ENCODE measurements at places on chromosomes 5 and 9.

DNA sequence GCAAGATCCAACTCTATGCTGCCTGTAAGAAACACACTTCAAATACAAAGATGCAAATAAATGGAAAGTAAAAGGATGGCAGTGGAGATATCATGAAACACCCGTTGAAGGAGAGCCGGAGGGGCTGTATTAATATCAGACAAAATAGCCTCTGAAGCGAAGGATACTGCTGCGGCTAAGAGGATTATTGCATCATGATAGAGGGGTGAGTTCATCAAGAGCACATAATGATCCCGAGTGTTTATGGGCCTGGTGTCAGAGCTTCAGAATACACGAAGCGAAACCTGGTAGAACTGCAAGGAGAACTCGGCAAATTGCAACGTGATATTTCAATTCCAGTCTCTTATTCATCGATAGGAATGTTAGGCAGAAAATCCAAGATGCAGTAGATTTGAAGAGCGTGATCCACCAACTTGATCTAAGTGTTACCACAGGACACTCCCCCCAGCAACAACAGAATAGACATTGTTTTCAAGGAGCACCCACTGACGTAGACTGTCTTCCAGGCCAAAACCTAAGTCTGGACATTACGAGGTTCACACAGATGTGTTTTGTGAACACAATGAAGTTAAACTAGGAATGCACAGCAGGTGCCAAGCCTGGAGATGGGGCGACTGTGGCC is 27.7 kb upstream of the QSOX2 start:
- DNase-seq: no peak

GRCh38 chr5:112551419-112552032 is 132.4 kb upstream of the EPB41L4A start:
- DNase-seq: peak; percentile 46

DNA sequence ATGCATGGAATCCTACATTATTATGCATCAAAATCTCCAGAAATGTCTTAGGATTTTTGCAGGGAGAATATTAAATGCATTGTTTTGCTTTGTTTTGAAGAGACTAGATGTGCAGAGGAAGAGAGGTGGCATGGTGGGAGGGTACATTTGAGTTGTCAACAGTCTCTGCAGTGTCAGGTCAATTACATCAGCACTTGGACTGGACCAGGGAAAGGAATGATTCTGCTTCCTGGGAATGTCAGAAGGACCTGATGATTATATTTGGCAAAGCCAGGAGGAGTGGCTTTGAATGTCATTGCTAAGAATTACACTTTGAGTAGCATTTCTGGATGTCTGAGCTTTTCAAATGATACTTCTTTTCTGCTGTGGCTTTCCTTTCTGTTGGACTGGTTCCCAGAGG is 17.5 kb upstream of the TMEFF1 start:
- DNase-seq: no peak

GRCh38 chr9:69198521-69199220 is 24.6 kb downstream of the TJP2 start:
- DNase-seq: no peak

GRCh38 chr9:113660196-113660595 is 196.7 kb downstream of the RGS3 start:
- DNase-seq: no peak

DNA sequence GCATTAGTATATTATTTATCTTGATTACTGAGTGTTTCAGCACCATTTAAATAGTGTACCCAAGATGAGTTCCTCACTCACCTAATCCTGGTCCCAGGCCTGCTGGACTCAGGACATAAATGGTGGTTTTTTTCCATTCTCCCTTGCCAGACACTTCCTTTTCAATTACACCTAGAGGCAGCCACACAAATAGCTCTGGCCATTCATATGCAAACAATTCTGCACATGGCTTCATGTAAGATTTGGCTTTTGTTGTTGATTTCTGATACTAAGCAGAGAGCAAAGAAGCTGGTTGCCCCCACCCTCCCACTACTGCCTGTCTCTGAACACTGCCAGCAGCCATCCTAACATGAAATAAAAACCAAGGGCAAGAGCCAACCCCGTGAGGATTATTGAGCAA is 180.4 kb downstream of the SEMA5A start:
- no peak for DNase-seq

DNA sequence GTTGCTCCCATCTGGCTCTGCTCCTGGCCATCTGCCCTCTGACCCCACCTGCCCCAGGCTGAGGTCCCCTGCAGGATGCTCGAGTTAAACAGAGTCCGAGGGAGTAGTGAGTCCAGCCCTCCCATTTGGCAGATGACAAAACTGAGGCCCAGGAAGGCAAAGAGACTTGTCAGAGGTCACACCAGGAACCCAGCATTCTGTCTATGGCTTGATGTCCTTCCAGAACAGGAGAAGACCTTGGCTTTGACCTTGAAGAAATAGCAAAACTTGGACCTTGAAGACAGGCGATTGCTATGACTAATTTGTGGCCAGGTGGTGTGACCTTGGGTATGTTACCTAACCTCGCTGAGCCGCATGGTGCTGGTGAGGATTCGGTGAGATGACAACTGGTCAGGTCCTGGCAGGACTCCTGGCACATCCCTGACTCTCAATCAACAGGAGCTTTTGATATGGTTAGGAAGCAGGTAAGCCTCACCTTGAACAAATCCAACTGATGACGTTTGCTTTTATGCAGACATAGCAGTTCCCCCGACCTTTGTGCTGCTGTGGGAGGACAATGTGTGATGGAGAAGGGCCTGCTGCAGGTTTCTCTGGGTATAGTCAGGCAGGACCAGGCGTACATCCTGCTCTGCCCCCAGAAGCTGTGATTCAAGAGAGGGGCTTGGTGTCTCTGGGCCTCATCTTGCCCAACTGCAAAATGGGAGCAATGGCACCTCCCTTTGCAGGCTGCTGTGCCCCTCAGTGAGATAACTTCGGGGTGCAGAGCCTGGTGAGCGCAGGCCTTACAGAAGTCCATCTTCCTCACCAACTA is 198.7 kb downstream of the C9orf50 start:
- DNase-seq: no peak

GRCh38 chr9:89961616-89962341 is 357.0 kb downstream of the GADD45G start:
- no peak for DNase-seq

DNA sequence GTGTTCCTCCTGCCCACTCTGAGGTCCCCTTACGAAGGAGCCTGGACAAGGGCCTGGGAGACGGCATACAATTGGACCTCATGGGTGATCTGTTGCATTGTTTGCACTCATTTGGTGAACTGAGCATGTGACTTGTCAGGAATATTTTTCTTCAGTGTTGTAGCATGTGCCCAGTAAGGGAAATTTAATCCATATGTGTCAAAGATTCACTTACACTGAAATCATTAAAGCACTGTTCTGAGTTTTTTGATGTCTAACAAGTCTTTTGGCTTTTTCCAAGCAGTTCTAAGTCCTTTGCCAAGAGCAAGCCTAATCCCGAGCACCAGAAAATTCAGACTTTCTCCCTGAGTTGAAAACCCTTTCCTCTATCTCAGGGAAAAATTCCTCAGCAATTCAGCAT is 61.6 kb upstream of the RPS23 start:
- no peak for DNase-seq

DNA sequence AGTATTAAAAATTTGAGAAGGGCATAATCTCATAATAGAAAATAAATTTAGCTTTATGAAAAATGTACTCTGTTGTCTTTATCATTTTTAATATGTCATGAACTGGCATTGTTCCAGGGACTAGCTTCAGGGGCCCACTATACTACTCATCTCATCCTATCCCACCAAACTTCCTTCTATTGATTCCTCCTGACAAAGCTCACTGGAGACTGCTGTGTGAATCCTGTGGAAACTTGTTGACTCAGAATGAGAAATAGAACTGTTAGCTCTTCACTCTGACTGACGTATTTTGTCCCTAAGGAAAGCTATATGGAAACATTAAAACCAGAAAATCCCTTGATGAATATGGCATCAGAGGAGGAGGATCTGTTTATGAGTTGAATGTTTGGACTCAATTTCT is 29.8 kb upstream of the BNIP1 start:
- no peak for DNase-seq

DNA sequence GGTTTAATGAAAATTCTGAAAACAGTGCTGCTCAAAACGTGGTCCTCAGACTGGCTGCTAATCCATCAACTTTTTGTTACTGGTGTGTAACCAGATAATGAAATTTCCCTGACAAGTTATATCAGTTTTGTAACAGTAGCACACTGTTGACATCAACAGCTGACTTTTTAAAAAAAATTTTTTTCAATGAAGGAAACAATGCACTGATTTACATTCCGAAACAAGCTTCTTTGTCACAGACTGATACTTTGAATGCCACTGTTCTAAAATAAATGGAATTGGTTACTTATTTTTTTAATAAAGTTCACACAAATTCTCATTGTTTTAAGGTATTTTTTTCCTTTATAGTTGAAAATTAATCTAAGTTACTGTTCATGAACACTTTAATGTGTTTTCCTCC is 169.1 kb downstream of the NIPBL start:
- no peak for DNase-seq

DNA sequence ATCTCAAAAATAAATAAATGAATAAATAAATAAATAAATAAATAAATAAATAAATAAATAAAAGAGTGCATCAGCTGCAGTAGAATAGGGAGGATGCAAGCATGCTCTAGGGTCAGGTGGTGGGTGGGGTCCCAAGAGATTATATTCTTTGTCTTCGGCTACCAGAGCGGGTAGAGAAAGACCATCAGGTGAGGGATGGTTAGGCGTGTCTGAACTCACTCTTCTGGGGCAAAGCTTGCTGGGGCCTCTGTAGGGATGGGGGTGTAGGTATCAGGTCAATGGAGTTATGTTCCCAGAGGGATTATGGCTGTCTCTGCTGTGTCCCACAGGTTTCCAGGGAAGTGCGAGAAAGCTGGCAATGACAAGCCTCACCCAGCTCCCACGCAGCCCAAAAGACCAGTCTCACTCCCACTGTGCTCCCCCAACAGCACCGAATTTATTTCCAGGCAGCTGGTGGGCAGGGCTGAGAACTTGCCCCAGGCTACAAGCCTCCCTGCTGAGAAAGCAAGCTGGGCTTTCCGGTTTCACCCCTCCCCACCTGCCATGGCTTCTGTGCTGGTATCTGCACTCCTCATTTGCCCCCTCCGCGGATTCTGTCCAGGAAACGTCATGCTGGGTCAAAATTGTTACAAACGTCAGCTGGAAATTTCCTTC is 180.8 kb downstream of the LURAP1L start:
- no peak for DNase-seq

GRCh38 chr9:87599901-87600610 is 102.4 kb downstream of the DAPK1 start:
- no peak for DNase-seq

GRCh38 chr5:131186561-131187256 is 16.0 kb downstream of the LYRM7 start:
- DNase-seq: no peak

DNA sequence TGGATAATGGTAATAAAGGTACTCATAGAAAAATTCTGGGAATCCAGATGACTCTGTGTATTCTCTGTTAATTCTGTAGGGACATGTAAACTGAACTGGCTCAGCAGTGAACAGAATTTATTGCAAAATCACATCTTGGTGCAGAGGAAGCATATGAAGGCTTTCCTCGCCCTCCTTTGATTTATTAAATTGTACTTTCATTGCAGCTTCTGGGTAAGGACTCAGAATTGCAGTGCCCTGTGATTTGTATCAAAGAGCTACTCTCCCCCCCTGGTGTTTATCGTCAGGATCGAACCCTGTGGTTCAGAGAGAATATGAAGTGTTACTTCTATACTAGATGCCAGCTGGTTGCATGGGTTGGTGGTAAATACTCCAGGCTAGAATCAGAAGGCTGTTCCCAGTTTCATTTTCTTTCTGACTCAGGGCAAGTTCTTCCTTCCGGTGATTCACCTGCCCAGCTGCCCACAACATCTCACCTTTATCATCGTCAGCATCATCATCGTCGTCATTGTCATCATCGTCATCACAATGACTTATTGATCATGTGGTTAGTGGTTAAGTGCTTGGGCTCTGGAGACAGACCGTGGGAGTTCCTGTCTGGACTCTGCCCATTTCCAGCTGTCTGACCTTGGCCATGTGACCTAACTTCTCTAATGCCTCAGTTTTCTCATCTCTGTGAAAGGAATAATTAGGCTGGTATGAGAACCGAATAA is 238.8 kb downstream of the ARHGAP26 start:
- DNase-seq: peak; percentile 78

- DNase-seq: no peak
These were observed 29.3 kb downstream of the AP3B1 start for GRCh38 chr5:78265163-78265562.

DNA sequence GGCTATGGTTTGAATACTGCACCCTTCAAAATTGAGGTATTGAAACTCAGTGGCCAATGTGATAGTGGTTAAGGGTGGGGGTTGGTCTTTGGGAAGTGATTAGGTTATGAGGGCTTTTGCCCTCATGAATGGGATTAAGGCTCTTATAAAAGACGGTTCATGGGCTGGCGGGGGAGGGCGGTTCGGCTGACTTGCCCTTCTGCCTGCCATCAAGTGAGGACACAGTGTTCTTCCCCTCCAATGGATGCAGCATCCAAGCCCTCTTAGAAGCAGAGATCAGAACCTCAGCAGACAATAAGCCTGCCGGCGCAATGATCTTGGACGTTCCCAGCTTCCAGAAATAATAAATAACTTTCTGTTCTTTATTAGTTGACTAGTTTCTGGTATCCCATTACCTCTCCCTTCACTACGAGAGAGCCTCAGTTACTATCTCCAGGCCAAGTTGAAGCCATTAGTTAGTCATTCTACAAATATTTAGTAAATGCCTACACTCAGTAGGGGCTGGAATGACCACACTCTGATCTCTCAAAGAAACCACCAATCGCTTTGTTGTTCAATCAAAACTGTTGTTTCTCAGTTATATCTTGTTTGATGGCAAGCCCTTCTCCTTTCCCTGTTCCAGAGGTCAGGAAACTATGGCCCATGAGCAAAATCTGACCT is 219.3 kb downstream of the TSSK1B start:
- no peak for DNase-seq

- DNase-seq: no peak
These were observed 444.8 kb downstream of the BNC2 start for GRCh38 chr9:16425562-16426231.

- no peak for DNase-seq
These were observed 168.6 kb upstream of the DMRT1 start for GRCh38 chr9:672851-673250.

DNA sequence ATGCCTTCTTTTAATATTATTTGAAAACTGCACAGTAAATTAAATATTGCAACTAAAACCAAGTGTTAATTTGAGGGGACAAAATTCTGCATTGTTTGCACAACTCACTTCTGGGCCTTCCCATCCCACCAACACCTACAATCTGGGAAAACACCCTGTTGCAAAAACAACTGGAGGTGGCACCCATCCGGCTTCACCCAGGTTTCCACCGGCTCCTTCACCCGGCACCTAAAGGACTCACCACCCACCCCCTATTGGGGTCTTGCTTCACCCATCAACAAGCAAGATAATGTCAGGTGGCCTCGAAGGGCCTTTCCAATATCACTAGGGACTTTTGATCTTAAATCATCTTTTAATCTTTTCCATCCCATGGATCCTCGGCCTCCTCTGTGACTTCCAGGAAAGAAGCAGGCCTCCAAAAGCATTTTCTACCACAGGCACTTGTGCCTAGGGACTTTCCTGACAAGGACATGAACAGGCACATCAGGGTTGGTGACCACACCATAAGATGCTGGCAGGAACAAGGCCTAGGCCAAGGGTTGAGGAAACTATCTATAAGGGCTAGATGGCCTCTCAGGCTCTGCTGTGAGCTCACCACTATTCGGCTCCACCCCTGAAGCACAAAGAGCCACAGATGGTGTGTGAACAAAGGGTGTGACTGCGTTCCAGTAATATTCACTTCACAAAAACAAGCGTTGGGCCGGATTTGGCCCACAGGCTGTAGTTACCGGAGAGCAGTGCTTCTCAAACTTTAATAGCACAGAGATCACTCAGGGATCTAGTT is 205.1 kb downstream of the AUH start:
- DNase-seq: no peak

- no peak for DNase-seq
These were observed 206.6 kb upstream of the RASA1 start for GRCh38 chr5:87061046-87061445.
